ENCODE measurements at places on chromosomes 12 and 14.

DNA sequence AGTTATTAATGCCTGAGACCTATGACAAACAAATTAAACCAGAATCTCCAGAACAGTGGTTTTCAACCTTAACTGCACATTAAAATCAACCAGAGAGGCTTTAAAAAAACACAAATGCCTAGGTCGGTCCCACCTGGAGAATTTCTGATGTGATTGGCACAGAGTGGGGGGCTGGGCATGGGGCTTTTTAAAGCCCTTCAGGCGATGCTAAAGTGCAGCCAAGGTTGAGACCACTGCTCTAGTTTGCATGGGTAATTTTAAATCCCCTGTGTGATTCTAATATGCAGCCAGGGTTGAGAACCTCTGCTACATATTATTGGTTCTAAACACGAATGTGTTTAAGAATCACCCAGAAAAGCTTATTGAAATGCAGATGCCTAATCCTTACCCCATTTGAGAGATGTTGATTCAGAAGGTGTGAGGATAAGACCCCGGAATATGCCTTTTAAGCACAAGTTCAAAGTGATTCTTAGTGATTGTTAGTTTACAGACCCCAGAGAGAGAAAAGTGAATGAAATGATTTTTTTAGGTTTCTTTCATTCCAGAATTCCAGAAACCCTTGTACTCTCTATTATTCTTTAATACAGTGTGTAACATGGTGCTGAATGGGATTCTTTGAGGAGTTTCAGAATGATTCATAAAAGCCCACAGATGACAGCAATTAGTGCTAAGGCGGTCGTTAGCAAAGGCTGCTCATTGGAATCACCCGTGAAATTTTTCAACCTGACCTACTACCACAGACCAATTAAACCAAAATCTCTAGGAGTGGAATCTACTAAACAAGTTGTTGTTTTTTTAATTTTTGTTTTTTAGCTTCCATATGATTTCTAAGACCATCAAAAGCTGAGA, 44.9 kb downstream of the LIN7A start:
- DNase-seq: no peak

DNA sequence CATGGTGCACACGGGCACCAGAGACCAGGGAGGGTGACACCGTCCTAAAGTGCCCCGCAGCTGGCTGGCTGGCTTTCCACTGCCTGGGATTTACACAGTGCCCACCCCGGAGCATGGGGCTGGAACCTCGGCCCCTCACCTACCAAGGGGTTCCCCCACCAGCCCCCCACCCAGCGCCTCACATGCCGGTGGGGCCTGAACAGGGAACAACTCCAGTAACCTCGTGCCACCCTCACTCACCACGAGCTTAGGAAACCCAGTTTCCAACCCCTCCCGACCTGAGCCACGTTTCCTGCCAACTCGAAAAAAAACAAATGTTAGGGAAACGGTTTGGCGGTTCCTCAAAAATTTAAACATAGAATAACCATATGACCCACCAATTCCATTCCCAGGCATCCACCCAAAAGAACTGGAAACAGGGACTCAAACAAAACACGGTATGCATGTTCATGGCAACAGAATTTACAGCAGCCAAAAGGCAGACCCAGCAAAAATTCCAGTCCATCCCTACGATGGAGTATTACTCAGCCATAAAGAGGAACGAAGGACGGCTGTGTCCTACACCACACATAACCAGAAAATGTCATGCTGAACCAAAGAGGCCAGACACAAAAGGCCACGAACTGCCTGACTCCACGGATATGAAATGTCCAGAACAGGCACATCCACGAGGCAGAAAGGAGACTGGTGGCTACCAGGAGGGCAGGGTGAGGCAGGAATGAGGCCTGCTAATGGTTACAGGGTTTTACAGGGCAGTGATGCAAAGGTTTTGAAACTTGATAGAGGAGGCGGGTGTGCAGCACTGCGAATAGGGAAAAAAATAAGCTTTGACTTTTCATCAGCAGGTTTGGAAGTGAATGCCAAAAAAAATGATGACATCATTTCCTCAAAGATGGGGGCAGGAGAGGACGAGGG, 68.9 kb downstream of the NCOR2 start:
- no peak for DNase-seq

- no peak for DNase-seq
Observed at GRCh38 chr14:102095231-102095870, 8.5 kb upstream of the HSP90AA1 start.

DNA sequence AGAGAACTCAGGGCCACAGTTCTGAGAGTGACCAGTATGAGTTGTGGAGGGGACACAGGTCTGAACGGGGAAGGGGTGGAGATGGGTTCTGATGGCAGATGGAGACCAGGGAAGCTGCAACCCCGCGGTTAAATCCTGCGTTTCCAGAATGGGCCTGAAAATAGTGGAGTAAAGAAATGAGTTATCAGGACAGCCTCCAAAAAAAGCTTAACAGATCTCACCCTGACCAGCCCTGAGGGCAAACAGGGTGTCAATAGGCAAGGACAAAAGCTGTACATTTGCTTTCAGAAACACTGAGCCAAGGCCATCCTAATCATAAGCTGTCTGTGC, 555 bp upstream of the RTN1 start:
- DNase-seq: no peak

- DNase-seq: no peak
Observed at GRCh38 chr12:61574339-61574738, 685.9 kb upstream of the USP15 start.

DNA sequence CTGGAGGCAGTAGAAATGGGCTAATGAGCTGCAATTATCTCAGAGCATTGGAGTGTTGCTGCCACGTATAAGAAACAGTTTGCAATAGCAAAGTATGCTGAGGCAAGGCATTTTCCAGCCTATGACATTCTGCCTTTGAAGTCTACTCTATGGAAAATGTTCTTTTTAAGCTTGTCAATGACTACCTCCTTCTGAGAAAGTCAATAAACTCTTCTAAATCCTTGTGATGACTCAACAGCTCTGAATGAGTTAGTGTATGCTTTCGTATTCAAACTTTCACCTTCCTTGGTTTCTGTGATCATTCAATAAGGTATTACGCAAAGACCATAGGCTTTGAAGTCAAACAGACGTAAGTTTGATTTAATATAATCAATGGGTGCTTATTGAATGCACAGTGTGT, 111.2 kb downstream of the CAPZA3 start:
- no peak for DNase-seq

- DNase-seq: no peak
Observed at GRCh38 chr14:85533861-85534291, 3.9 kb downstream of the FLRT2 start.

DNA sequence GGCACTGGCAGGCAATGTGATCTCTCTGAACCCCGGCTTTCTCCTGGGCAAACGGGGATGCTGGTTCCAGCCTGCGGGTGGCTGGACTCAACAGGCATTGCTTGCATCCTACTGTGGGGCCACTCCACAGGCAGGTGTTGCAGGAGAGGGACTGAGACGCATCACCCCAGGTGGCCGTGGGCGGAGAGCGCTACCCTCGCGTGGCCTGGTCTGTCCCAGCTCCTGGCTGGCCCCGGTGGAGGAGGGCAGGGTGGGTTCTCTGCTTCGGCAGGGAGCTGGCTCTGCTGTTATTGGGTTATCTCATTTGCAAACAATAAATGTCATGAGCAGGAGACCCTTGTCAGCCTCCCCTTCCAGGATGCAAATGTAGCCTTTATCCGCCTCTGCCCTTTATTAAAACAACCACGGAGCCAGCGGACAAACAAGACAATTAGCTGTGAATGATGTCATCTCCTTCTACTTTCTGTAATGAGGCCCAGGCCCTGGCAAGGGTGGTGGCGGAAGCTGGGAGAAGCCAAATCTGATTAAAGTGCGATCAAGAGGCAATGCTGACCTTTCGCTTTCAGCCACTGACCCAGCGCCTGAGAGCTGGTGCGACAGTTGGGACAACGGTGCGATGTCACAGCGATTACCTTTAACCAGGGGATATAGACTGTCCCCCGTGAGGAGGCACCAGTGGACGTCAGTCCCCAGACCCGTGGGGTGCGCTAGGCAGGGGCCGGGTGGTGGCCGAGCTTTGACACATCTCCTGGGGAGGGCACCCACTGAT, 161.8 kb downstream of the KIF26A start:
- DNase-seq: no peak

DNA sequence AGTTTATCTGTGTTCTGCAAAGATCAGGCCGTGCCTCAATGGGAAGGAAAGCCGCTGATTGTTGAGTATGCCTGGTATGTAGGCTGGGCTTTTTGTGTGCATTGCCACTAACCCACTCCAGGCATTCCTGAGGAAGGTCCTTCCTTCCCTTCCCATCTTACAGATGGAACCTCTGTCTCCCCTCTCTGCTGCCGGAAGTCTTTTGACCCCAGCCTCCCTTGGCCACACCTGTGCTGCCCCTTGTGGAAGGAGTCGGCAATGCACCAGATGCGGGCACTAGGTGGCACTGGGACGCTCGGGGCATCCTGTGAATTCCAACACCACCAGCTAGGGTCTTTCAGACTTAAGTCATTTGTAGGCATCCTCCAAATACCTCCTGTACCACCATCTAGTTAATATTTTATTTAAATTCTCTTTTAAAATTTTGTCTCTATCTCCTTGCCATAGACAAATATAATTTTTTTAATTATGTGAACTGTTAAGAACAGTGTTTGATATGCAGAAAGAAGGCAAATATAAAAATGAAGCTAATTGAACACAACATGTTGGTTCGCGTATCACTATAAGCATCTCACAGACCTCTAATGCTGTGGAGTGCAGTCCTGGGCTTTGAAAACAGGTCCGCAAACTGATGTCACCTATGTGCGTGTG, 99.6 kb downstream of the RIN3 start:
- no peak for DNase-seq

GRCh38 chr14:26870722-26871617, 273.1 kb upstream of the NOVA1 start:
- no peak for DNase-seq

- DNase-seq: no peak
Observed at GRCh38 chr12:59650588-59651228, 54.9 kb downstream of the SLC16A7 start.

Measured in T-helper 1 cell (primary cell).